ENCODE measurements at places on chromosomes 11 and 22.

DNA sequence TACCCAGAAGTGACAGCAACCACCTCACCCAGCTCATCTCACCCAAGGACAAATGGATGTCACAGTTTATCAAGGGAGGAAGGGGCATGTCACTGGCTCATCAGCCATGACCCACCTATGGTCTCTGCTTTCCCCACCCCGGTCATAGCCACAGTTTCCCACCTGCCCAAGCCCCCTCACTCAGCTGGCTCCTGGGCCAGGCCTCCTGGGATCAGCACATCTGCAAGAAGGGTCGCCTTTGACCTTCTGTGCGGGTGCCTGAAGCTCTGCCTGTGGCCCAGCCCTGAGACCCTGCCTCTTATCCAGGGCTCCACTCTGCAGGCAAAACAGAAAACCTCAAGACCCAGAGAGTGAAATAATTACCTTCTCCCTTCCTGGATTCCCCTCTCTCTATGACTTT is 236.4 kb downstream of the BUD13 start:
- no peak for DNase-seq

DNA sequence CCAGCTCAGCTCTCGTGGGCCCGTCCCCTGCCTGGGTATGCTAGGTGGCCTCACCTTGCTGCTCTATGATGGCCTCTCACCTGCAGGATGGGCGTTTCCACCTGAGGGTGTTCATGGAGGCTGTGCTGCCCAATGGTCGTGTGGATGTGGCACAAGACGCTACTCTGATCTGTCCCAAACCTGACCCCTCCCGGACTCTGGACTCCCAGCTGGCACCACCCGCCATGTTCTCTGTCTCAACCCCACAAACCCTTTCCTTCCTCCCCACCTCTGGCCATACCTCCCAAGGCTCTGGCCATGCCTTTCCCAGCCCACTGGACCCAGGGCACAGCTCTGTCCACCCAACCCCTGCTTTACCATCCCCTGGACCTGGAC is 2.1 kb downstream of the ZP1 start:
- no peak for DNase-seq

- DNase-seq: no peak
Measured at GRCh38 chr11:84524422-84525051, 1102.6 kb downstream of the DLG2 start.

DNA sequence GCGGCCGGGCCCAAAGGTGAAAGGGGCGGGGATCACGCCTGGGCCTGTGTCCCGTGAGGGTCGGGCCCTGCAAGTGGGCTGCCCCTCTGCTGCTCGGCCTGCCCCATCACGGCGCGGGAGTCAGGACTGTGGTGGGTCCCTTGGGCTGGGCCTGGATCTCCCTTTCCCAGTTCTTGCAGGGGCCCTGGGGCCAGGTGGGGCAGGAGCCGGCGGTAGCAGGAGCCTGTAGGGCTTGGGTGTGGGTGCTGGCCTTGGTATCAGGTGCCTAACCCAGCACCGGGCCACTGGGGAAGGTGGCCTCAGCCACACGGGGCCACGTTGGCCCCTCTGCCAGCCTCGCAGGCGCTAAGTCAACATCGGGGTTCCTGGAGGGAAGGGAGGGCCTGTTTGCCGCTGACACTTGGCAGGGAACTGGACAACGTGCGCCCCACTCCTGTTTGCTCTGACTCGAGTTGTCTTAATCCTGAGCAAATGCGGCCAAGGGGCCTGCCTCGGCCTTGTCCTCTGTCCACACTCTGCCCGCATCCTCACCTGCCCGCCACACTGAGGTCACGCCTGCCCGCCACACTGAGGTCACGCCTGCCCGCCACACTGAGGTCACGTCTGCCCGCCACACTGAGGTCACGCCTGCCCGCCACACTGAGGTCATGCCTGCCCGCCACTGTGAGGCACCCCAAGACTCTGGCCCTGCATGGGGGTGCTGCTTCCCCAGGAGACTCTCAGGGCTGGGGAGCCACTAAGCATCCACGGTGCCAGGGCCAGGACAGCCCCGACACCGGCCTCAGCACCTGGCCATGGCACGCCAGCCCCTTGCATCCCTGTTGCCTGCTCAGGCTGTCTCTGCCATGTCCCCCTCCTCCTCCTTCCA is 14.2 kb upstream of the MUC5B start:
- DNase-seq: peak; percentile 7

DNA sequence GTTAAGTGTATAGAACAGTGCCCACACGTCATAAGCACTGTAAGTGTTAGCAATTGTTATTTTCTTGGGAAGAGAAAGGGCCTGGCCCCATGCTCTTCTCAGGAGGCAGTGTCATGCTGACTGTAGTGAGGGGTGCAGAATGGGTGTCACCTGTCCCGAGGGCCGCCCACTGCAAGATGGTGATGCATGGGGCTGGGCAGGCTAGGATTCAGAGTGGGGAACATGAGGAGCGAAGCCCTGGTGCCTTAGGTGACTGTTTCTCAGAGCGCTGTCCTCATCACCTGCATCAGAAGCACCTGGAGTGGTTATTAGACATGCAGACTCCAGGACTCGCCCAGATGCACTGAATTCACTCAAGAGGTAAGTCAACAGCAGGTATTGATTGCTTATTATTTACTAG is 101.0 kb upstream of the PARVA start:
- no peak for DNase-seq

Data from left ventricle myocardium inferior (tissue), 1 donor.